ENCODE measurements at places on chromosomes 4 and X.

GRCh38 chr4:44716597-44716996 is 9.8 kb downstream of the GNPDA2 start:
- DNase-seq = no peak

GRCh38 chr4:54793856-54794422 is 136.2 kb downstream of the KIT start:
- no peak for DNase-seq

DNA sequence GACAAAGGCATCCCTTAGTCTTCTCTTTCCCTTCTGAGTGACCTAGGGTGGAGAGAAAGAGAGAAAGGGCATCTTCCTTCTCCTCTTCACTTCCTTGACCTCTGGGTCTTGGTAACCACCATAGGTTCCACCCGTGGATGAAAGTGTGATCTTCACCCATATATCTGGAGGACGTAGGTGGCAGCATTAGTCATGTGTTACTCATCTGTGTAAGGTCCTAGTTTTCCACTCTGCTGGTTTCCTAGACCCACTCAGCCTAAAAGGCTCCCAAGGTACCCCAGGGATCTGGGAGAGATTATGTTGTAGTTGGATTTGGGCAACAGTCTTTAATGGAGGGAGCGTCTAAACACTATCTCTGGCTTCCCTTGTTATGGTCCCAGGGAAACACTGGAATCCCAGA is 45.5 kb upstream of the RAB9B start:
- no peak for DNase-seq

DNA sequence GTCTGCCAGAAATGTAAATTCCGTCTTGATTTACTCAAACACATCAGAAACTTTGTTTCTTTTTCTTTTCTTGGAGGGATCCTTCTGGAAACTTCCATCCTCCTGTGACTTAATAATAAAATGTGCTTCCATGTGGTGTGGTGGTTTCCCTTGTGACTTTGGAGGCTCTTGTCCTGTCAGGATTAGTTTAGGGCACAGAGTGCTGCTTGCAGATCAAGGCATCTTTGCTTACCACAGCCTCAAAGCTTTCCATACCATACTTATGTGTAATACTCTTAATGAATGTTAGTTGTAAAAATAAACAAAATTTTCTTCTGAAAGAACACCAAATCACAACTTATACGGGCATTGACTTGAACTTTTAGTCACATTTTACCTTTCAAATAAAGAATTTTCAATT is 27.4 kb downstream of the GBA3 start:
- no peak for DNase-seq

GRCh38 chr4:121217351-121217750 is 53.2 kb upstream of the TNIP3 start:
- no peak for DNase-seq

- DNase-seq = peak; percentile 14
These were observed 5.2 kb upstream of the SORCS2 start for GRCh38 chr4:7187168-7187535.

GRCh38 chrX:24219320-24219719 is 69.8 kb downstream of the ZFX start:
- no peak for DNase-seq

DNA sequence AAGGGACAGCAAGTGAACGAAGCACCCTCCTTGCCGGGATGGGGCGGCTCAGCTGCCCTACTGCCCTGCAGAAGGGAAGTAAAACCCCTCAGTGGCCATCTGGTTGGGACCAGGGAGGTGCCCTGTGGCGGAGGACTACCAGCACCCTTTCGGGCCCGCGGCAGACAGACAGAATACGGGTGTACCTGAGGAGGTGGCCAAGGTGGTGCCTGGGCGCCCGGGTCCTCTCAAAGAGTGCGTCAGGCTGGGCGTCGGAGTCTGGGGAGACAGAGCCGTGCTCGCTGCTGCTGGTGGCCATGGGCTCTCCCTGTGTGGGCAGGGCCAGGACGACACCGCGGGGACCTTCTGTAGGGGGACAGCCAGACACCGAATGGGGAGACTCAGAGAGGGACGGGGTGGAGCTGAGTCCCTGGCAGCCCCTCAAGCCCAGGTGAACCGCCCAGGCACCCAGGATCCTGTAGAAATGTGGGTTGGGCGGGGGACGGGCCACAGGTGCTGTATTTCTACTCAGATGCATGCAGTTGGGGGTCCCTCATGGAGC is 29.7 kb downstream of the PDHA1 start:
- DNase-seq = peak; percentile 16

GRCh38 chrX:149572743-149573142 is 14.5 kb downstream of the MAGEA9B start:
- DNase-seq = peak; percentile 10

DNA sequence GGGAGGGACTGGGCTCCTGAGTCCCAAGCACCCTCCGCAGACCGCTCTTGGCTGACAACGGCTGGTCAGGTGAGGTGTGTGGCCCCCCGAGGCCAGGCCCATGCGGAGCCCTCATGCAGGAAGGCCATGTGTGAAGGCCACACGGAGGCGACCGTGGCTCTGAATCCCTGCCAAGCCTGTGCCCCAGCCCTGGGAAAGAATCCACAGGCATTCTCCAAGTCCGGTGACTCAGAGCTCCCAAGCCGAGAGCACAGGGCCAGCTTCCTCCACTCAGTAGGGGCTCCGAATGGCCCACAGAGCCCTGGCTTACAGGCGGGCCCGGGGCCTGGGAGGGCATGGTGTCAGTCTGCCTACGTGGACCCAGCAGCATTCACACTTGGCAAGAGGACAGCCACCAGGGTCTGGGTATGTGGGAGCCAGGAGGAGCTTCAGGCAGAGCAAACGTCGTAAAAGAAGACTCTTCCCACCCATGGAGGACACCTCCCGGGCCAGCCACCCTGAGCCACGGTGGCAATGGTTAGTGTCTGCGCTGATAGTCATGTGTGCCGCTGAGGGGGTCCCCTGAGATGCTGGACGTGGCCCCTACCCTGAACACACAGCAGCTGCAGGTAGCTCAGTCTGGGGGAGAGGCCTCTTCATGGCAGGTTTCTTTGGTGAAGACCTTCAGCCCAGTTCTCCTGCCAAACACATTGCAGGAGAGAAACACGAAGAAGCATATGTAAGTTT is 105.7 kb downstream of the PSAPL1 start:
- no peak for DNase-seq

DNA sequence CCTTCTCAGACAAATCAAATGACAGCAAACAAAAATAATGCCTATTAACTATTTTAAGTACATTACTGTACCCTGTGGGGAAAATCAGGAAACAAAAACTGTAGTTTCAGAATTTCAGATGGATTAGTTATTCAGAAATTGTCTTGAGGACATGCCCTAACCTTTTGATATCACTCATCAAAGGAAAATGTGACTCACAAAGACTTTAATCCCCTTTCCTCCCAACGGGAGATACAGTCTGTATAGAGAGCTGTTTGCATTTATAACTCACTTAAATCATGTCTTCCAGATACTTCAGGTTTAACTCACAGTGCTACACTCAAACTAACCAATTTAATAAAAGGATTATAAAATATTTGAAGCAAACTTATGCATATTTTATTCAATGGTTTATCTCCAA is 304.0 kb downstream of the MAPK10 start:
- DNase-seq = no peak

DNA sequence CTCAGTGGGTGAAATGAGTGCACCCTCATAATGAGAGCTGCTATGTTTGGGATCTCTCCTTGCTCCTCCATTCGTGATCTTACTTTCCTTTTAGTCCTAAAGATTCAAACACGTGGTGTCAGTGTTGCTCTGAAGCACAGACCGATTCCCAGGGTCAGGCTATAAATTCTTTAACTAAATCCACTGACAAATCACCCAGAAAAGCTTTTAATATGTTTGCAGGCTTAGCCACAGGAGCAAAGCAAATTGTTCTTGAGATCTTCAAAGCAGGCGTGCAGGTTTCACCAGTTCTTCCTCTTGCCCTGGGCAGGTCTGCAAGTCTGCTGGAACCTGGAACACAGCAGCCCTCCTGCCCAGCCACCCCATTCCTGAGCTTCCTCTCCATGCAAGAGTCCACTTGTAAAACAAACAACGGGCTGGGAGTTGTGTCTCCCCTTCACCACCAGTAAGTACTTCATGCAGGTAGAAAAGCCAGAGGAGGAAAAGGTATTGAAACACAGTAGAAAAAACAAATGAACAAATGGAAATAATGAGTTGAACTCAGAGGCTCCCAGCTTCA is 70.1 kb upstream of the ENPP6 start:
- peak; percentile 82 for DNase-seq

DNA sequence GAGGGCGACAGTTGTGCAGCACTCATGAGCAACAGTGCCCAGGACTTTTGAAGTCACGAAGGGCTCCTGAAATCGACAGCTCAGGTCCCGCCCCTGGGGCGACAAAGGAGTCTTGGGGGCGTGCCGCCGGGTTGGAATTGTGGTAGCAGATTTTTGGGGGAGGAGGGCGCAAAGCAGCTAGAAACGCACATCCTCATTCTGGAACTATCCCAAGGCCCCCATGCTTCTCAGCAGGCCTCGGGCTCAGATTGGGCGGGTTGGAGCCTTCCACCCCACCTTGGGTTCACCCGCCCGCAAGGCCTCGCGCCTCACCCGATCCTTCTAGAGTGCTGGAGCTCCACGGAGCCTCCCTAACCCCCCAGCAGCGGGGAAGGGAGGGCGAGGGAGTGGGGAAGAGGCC is 85.5 kb downstream of the HPRT1 start:
- peak; percentile 32 for DNase-seq

GRCh38 chrX:6026980-6027379 is 201.7 kb downstream of the NLGN4X start:
- DNase-seq = peak; percentile 39

- no peak for DNase-seq
These were observed 8.9 kb downstream of the FAT4 start for GRCh38 chr4:125323654-125324053.

DNA sequence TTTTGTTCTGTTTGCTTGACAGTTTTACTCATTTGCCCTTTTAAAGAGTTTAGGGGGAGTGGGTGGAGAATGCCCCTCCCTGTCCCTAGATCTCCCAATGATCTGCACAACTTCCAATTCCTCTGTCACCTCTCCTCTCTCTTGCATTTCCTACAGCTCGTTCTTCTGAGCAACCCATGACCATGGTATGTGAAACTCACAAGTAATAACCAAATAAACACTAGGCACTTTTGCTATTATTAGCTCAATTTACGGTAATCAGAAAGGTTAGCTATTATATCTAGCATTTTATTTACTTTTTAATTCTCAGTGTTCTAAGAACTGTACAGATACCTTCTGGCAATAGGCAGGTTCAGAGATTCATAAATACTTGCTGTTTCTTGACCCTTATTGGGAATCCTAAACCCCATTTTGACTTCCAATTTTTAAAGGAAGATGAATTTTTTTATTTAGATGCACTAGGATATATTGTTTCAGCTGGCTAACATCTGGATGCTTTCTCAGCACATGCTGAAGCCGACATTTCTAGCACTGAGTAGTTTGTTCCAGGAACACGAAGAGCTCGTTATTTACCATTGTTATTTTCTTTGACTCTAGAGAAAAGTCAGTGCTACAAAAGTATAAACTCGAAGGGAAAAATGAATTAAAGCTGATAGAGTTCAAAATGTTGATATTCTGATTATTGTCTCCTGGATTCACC is 194.7 kb upstream of the TLL1 start:
- DNase-seq = no peak

- peak; percentile 40 for DNase-seq
These were observed 88.3 kb downstream of the NHSL2 start for GRCh38 chrX:71998836-71999509.

- DNase-seq = no peak
These were observed 3.6 kb downstream of the IL9R start for GRCh38 chrX:156001001-156001666.

DNA sequence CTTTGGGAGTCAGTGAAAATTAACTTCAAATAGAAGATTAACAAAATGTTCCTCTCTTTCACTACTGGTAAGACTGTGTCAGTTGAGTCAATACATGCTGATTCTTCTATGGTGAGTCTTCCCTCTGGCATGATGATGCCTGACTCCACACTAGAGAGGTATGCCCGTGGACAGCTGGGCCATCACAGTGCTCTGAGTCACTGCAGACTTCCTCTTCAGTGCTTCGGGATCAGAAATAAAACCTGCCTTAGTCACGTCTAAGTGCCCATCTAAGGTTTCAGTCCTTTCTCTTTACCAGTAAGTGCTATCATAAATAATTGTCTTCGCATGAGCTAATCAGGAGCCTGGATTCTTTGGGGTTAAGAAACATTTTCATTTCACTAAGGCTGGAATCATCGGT is 1.6 kb upstream of the ASB5 start:
- DNase-seq = peak; percentile 23

GRCh38 chr4:108080747-108081146 is 88.0 kb downstream of the LEF1 start:
- DNase-seq = no peak

DNA sequence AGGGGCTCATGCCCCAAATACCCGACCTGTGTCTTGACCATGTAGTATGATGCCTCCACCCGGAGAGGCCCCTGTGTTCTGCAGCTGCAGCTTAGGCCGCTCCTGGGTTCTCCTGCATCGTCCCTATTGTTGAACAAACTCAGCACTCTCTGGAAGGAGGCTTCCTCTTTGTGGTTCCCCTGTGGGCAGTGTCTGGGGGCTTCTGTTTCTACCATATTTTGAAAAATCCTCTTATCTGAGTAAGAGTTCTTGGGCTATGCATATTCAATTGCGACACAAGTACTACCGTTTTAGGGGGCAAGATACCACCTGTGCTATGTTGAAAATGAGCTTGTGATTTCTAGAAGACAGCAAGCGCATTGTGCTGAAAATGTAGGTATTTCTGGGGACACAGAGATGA is 276.6 kb downstream of the DHRSX start:
- DNase-seq = no peak

- no peak for DNase-seq
These were observed 56.6 kb downstream of the TMEM131L start for GRCh38 chr4:153522802-153523094.

DNA sequence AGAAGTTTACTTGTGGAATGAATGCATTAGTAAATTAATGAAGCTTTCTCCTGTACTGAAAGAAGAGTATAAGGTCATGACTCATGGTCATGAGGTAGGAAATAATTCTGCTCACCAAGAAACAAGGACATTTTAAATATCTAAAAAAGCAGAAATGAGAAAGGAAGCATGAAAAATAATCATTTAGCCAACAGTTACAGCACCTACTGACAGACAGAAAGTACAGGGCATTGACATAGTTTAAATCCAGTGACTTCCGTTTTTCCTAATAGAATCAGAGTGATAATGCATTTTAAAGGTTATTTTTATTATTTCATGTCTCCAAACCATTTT is 30.5 kb upstream of the ACSL1 start:
- DNase-seq = no peak

DNA sequence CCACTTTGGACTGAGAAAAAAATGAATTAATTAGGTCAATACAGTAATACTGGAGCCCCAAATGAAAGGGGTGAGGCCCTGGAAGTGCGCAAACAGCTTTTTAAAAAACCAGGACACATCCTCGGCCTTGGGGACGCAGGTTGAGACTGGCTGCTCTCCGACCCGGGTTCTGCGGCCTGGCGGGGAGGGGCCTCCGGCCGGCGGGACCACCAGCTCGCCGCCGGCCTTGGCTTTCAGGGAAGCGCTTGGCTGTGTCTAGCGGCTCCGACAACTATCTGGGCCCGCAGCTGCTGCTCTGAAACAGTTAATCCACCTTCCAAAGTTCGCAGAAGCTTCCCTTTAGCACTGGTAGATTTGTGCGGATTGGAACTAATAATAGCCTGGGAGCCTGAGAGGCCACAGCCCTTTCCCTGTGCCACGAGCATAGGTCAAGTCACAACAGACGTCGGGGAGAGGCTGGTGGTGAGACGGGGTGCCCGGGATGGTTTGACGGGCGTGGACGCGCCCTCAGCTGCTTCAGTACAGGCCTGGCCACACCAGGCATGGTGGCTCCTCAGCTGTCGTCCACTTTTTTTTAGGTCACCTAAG is 1.1 kb upstream of the SEL1L3 start:
- DNase-seq = peak; percentile 40
